ENCODE measurements at places on chromosomes 11 and 22.

DNA sequence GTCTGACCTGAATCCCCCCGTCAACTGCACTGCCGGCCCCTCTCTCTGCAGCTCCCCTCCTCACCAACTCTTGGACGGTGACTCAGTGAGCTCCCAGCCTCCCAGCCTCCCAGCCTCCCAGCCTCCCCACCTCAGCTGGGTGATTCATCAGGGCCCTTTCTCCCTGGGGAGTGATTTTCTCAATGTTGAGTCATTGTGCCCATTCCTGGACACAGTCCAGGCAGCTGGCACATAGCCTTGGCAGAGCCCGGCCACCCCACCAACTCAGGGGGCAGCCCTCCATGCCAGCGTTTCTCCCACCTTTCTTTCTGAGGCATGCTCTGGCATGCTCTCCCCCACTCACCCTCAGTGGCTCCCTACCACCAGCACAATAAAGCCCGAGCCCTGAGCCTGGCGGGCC is 30.7 kb downstream of the PDE2A start:
- peak; percentile 98 for DNase-seq

- no peak for DNase-seq
Measured at GRCh38 chr22:23898006-23898974, 4.1 kb downstream of the MIF start.

- DNase-seq: no peak
Measured at GRCh38 chr11:60710482-60710881, 11.1 kb downstream of the MS4A8 start.

DNA sequence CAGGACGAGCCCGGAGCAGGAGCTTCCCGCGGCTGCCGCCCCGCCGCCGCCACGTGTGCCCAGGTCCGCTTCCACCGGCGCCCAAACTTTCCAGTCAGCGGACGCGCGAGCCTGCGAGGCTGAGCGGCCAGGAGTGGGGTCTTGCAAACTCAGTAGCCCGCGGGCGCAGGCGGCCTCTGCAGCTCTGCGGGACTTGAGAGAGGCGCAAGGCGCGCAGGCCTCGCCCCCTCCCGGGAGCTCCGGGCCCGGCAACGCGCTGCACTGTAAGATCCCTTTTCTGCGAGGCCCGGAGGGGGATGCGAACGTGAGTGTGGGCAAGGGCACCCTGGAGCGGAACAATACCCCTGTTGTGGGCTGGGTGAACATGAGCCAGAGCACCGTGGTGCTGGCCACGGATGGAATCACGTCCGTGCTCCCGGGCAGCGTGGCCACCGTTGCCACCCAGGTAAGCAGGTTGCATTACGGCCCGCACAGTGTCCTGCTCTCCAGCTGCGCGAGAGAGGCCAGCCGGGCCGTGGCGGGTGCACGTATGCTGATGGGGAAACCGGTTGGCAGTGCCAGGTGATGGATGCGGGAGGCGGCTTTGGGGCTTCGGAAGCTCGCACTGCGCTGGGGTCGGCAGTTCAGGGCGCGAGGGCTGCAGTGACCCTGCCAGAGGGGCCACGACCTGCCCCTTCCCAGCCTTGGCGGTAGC is 2.0 kb downstream of the SLC6A5 start:
- no peak for DNase-seq

- no peak for DNase-seq
Measured at GRCh38 chr11:121323046-121323607, 30.6 kb downstream of the SC5D start.

DNA sequence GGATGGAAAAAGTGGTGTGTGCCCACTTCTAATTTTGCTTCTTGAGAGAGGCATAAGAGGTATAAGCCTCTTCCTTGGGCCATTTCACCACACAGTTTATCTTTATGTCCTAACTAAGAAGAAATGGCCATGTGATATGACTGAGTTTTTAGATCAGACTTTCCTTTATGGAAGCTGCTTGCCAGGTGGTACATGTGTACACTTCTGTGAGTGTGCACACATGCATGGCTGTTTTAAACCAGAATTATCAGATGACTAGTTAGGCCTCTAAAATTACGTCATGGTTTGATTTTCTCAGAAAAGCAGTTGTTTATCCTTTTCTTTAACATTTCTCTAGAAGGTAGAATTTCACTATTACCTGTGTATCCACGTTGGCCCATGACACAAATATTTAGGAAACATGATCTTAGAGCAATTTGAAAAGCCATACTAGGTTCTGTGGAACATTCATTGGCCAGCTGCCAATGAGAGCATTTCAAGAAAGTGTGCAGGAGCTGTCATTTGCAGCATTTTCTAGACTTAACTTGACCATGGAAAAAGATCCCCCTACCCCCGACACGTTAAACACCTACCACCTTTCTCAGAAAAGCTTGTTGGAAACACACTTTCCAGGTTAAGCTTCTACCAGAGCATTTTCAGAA is 109.2 kb upstream of the GAL start:
- no peak for DNase-seq

DNA sequence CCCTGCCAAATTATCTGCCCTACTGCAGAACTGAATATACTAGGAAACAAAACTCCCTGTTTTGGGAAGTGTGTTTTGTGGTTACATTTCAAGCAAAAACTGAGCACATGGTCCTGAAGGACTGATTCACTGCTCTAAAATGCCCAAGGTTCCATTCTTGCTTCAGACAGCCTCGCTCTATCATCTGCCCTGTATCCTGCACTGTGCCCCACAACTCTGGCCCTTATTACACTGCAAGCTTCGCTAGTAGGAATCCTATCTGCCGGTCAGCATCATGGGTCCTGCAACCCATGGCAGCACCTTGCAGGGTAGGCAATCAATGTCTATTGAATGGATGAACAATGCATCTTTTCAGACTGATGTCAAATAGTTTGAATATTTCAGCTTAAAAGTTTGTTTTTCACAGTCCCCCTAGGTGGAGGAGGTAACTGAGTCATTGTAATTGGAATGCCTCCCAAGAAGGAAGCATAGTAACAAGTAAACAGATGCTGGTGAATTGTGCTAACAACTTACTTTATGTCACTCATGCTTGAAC is 21.3 kb downstream of the LAYN start:
- peak; percentile 25 for DNase-seq

DNA sequence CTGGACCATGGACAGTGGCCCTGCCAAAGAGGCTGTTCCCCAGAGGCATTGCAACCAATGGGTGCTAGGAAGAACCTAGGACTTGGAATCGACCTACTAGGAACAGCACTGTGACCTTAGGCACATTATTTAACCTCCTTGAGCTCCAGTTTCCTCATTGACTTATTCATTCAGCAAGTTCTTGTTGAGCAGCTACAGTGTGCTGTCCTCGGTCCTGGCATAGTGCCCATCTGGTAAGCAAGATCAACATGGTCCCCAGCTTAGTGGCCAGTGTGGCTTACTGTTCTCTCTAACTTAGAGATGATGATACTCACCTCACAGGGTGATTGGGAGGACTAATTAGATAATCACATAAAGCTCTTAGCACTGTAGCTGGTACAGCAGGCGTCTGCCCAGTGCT is 8.2 kb downstream of the ABCG4 start:
- no peak for DNase-seq
